CD4-positive, alpha-beta T cell treated with Interleukin-6 for 4 hours (primary cell): ENCODE measurements at places on chromosomes 11 and 22.

GRCh38 chr11:123235117-123235655 lies 40.1 kb upstream of the CLMP start:
- DNase-seq: peak; percentile 58

DNA sequence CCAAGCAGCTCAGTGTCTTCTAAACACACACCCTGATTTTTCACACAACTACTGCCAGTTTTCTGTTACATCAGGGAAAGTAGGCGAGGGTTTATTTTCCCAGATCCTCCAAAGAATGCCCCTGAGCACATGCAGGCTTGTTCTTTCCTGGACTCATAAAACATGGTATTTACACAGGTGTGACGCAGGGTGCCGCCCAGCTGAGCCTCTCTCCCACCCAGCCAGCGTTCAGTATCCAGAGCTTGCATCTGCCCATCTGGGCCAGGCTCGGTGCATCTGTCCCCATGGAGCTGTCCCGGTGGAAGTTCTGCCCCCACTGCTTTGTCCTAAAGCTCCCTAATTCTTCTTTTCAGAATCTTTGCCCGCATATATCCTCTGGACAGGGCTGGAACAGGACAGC lies 44.8 kb upstream of the ISX start:
- no peak for DNase-seq

- DNase-seq: no peak
Observed at GRCh38 chr11:120256779-120257178, 16.8 kb downstream of the POU2F3 start.

GRCh38 chr11:62267050-62267449 lies 2.9 kb upstream of the SCGB2A2 start:
- DNase-seq: no peak

- DNase-seq: no peak
Observed at GRCh38 chr11:91248199-91248807, 976.3 kb upstream of the FAT3 start.

GRCh38 chr22:23537416-23537815 lies 42.7 kb downstream of the IGLL1 start:
- DNase-seq: no peak

DNA sequence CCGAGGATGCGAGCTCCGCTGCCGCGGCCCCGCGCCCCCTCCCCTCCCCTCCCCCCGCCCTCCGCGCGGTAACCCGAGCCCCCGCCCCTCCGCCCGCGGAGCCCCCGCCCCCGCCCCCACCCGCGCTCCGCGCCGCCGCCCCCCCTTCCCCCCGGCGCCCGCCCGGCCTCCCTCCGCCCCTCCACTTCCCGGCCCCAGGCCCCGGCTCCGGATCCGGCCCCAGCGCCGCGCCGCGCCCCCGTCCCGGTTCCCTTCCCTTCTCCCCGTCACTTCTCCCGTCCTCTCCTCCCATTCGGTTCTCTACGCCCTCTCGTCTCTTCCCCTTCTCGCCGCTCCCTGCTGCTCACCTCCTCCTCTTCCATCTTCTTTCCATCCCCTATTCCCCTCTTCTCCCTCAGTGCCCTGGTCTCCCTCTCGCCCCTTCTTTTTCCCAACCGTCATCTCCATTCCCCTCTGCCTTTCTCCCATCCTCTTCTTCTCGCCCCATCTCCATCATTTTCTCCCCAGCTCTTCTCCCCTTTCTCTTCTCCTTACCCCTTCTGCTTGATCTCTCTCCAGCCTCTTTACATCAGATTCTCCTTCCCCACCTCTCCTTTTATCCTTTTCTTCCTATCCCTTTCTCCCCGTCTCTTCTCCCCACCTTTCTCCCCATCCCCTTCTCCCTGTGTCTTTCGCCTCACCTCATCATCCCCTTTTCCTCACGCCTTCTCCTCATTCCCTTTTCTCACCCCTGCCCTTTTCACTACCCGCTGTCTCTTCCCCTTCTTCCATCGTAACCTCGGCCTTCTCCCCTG lies at the start of gene DCHS1:
Gene DCHS1 (minus strand): TSS at position 20 of the 794 bp plus-strand sequence. CDS start 14,196 bp downstream, outside the sequence.
- peak; percentile 63 for DNase-seq

- no peak for DNase-seq
Observed at GRCh38 chr22:46391486-46392136, 56.1 kb downstream of the TRMU start.

DNA sequence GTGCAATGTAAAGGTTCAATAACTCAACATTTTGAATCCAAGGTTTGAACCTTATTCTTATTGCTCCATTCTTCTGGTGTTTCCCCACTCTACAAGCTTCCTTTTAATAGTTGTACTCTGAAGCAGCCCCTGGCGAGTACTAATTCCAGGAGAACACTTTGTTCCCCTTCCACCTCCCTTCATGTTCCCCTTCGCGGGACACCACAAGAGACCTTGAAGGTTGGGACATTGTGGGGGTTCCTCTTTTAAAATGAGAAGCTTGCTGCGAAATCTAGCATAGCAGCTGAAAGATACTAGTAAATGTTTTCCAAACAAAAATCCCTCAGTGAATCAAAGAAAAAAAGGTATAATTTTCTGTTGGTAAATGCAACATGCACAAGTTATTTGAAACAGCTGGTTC lies 626.3 kb upstream of the LRRC4C start:
- no peak for DNase-seq

DNA sequence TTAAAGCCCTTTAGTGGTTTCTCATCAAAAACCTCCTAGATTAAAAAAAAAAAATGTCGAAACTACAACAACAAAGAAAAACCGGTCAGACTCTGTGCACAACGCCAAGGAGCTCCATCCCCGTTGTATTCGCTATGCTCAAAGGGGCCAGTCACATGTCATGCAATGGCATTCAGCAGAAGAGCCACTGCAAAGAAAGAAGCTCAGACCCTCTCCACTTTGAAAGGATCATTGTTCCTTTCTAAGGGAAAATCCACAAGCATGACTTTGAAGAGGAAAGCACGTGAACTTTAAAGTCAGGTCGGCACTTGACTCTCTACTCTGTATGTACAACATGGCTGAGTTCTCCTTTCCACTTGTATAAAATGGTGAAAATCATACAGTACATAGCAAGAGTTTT lies 655.6 kb downstream of the ETS1 start:
- no peak for DNase-seq

DNA sequence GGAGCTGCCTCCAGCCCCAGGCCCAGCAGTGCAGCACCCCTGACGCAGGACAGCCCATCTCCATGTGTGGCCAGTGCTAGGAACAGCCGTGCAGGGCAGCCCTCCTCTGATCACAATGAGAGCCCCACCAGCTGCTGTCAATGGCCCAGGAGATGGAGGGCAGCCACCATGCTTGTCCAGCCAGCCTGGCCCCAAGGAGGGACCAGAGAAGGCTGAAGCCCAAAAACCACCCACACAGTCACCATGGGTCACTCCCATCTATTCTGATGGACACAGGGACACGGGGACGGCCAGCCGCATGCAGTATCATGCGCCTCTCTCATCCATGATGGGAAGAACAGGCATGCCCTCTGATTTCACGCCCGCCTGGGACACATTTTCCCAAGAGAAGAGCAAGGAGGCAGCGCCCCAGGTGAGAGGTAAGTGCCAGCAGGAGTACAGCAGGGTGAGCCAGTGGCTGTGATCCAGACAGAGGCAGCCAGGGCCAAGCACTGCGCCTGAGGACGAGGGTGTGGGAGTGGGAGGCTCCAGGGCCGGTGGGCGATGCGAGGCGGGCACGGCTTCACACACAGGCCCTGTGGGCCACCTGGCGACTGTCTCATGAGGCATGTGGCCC lies 33.6 kb upstream of the GNB1L start:
- no peak for DNase-seq
